ENCODE measurements at places on chromosomes 7 and 10.
A peak's percentile ranks its signal among the peaks of the same experiment; 100 is the strongest.

- DNase-seq = no peak
Measured at GRCh38 chr7:151298765-151299164, 42.8 kb upstream of the NUB1 start.

- DNase-seq = no peak
Measured at GRCh38 chr10:6726924-6727323, 146.8 kb upstream of the PRKCQ start.

DNA sequence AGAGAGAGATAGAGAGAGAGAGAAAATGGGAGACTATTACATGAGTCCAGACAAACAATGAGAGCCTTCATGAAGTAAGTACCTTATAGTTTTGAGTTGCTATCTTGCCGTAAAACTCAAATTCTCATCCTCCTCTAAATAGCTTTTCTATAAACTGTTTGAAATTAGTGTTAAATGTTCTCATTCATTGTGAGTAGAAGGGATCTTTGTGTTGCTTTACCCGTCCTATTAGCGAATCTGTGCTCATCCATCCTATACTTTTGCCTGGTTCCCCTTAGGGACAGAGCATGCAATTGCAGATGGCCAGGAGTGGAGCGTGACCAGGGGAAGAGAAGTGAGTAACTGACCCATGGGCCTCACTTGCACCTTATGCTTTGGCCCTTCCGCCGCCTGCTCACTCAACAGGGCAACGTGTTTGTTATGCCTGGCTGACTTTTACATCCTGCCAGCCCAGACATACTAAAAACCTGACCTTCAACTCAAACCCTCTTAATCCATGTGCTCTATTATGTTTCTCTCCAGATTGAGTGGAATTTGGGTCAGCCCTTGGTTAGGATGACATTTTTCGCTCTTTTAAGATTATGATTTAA, 244.2 kb upstream of the YAE1 start:
- no peak for DNase-seq

- no peak for DNase-seq
Measured at GRCh38 chr7:140245611-140246105, 68.9 kb upstream of the KDM7A start.

DNA sequence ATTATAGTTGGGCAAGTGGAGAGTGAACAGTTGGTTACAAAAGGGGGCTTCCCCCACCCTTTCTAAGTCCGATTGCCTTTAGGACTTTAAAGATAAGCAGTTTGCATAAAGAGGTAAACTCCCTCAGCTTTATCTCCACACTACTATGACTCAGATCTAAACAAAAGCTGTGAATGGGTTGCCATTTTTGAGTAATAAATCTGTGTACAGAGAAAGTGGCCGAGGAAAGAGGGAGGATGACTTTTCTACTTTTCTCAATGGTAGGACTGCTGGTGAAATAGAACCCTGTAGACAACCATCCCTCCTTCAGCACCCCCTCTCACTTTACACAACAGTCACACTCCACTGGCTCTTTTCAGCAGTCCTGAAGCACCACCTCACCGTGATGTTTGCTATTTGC, 71.2 kb downstream of the DNMBP start:
- no peak for DNase-seq

GRCh38 chr10:71212318-71213126, at the start of gene UNC5B:
UNC5B (plus strand) TSS chr10:71212570; CDS start chr10:71212986, 416 bp downstream.
- peak; percentile 93 for DNase-seq

GRCh38 chr10:36110097-36110496, 468.0 kb upstream of the FZD8 start:
- DNase-seq = no peak

DNA sequence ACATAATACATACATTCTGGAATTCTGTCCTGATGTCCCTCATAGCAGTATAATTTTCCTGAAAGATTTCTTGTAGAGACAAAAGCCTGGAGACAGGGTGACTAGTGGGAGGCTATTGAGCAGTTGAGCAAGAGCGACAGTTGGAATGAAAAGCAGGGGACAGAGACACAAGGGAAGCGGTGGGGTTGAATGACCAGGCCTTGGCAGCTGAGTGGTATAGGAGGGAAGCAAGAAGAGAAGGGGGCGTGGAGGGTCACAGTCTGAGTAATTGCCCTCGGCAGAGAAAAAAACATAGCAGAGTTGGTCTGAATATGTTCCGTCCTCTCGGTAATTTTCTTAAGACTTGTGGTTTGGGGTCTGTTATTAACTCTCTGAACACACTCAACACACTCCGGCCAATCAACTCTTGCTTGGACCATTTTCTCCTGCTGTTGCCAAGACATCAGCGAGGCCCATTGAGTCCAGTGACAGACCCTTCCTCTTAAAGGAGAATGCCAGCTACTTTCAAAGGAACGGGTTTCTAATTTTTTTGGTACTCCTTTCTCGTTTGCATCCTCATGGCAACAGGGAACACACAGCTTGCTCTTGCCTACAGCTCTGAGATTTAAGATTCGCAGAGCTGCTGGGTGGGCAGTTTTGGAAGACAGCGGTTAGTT, 5.3 kb upstream of the ACTR3B start:
- no peak for DNase-seq

GRCh38 chr10:121788717-121789116, 139.1 kb downstream of the ATE1 start:
- DNase-seq = no peak

GRCh38 chr10:7561216-7561893, 105.4 kb downstream of the ITIH5 start:
- DNase-seq = no peak

DNA sequence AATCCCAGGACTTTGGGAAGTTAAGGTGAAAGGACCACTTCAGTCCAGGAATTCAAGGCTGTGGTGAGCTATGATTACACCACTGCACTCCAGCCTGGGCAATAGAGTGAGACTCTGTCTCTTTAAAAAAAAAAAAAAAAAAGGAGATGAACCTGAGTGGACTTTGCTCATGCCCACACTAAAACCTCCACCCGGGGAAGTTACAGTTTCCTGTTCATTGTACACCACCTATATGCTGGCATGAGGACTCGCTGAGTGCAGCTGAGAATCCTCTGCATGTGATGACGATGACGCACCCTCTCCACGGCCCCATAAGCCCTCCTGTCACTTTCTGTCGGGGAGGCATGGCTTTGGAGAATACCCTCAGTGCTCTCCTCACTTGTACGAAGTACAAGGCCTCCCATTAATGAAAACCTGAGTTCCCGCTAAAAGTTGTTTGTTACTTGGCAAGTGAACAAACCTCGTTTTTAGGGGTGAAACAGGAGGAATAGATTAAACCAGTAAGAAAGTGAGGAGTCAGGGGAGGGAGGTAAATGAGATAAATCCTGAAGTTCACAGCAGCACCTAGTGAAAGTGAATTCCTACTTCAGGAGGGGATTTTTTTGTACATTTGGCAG, 15.9 kb downstream of the TMEM176B start:
- DNase-seq = no peak

GRCh38 chr10:125976960-125977605, 80.7 kb downstream of the FANK1 start:
- DNase-seq = no peak
